ENCODE measurements at places on chromosomes 5 and 9. TPM values are rescaled to one million over a fixed set of nuclear protein-coding genes. Genes with fewer than 3 reads are reported as not detected.

DNA sequence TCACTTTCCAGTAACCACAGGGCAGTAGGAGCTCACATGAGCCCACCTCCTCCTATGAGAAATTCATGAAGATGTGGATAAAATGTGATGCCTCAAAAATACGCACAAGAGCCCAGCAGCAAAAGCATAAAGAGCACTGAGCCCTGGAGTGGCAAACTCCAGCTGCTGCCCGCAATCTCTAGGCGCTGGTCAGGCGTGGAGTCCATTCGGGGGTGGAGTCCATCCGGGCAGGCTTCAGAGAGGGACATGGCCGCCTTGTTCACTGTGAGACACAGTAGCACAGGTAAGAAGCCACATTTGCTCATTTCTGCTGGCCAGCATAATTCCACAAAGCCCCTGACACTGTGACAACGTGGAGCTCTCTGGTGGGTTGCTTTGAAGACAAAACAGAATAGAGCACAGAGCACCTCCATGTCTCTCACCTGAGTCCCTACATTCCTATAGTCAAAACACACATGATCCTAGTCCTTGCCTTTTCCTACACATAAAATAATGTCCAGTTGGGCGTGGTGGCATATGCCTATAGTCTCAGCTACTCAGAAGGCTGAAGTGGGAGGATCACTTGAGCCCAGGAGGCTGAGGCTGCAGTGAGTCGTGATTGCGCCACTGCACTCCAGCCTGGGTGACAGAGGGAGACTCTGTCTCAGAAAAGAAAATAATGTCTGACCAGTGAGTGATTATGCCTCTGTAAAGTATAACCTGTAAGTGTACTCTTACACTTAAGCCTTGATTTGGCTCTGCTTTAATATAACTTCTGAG, 365.2 kb downstream of the GADD45G start:
- no peaks in the 10 kb centered on the region for H3K27me3 ChIP-seq
- H3K4me1 ChIP-seq: no peaks in the 10 kb centered on the region
- no peak overlapping the region for H3K4me3 ChIP-seq
- no peaks in the 10 kb centered on the region for H3K36me3 ChIP-seq
- H3K27ac ChIP-seq: no peak overlapping the region

DNA sequence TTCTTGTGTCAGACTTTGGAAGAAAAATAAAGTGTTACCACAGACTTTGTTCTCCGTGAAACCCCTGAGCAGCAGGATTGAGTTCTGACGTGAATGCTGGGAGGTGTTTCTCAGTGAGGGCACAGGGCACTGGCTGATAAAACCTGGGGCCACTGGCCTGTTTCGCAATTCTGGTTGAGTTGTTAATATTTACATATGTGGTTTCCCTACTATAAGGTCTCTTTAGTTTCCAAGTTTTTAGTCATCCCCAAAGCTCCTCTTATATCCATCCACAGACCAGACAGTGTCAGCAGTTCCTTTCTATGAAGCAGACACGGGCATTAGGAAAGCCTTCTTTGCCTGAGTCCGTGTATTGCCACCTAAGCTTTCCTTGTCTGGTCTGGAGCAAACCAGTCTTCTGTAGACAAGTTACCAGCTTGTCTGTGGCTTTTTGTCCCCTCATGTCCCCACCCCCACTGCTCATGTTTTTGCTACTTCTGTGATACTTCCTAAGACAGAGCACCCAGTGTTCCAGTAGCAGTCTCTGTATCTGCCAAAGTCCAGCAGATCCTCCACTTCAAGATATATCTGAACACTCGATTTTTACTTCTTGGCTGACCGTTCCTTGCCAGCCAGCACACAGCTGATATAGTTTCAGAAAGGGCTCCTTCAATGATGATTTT, 42.0 kb downstream of the ACO1 start:
- no peak for DNase-seq
- no peak overlapping the region for H3K4me3 ChIP-seq
- peaks cover 7% of the 10 kb centered on the region for H3K36me3 ChIP-seq
- H3K27me3 ChIP-seq: no peaks in the 10 kb centered on the region
- no peak overlapping the region for H3K27ac ChIP-seq
- H3K4me1 ChIP-seq: no peaks in the 10 kb centered on the region

DNA sequence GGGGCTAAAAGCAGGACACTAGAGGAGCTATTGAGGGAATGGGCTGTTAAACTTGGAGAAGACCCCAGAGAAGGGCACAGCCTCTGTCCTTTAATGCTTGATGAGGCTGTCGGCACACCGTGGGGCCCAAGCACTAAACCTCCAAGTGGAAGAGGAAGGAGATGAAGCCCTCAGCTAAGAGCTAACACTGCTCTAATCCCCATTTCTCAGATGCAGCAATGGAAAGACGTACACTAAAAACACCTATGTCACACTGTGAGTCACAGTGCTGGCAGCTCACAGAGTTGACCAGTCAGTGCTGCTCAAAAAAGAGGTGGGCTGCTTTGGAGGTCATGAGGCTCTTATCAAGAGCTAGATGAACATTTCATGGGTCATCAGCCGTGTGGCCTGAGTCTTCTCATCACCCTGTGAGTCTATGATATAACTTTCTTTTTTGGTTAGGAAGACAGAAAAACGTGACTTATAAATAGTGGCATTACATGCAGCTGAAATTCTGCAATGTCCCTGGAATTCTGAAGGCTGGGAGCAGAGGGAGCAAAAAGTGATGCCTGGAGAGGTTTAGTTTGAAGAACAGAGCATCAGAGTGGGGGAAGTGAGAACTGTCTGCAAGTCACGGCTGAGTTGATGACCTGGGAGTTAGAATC, 21.5 kb downstream of the TNFSF8 start:
- H3K36me3 ChIP-seq: peaks cover 33% of the 10 kb centered on the region
- H3K27me3 ChIP-seq: no peaks in the 10 kb centered on the region

DNA sequence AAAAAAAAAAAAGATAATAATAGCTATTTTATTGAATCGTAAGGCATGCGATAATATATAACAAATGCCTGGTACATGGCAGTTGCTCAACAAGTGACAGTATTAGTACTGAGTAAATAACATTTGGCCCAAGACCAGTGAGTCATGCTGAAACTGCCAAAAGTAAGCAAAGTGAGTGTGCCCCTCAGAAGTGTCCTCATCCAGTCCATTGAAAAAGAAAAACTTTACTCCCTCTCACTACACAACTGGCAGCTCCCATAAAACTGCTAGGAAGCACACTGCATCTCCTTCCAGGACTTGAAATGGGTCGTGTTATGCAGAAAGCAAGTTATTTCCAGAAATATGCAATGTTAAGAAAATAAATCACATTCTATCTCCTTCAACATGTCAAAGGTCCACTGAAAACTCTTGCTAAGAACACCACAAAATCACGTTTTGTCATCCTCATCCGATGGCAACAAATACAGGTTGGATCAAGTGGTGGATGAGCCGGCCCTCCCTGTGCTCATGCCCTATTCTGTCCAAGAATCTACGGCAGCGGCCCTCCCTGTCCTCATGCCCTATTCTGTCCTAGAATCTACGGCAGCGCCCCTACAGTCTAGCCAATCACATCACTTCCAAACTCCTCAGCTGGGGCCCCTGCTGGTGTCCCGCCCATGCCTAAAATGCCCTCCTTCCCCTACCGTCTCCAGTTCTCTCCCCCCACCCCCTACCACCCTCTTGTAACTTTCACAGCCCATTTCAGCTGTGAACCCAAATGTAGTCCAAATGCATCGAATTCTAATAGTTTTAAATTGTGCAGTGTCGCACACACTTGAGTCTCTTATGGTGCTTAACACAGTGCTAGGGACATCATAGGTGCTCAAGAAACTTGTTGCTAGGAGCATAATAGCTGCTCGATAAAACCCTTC, 12.5 kb downstream of the PTCH1 start:
- no peak overlapping the region for H3K27ac ChIP-seq
- H3K4me1 ChIP-seq: peaks cover 39% of the 10 kb centered on the region
- H3K36me3 ChIP-seq: no peaks in the 10 kb centered on the region
- H3K4me3 ChIP-seq: no peak overlapping the region
- peaks cover 29% of the 10 kb centered on the region for H3K27me3 ChIP-seq

GRCh38 chr9:128999581-129000206, 28.4 kb downstream of the SH3GLB2 start:
- H3K27ac ChIP-seq: no peak overlapping the region
- no peak overlapping the region for H3K4me3 ChIP-seq
- no peaks in the 10 kb centered on the region for H3K4me1 ChIP-seq

GRCh38 chr5:31377274-31377946, 154.5 kb downstream of the DROSHA start:
- H3K27ac ChIP-seq: no peak overlapping the region
- H3K4me1 ChIP-seq: no peaks in the 10 kb centered on the region
- no peak for DNase-seq
- no peaks in the 10 kb centered on the region for H3K36me3 ChIP-seq

GRCh38 chr9:113499153-113499875, 35.8 kb downstream of the RGS3 start:
- H3K36me3 ChIP-seq: no peaks in the 10 kb centered on the region
- H3K4me1 ChIP-seq: peaks cover 11% of the 10 kb centered on the region
- no peak overlapping the region for H3K4me3 ChIP-seq
- H3K27ac ChIP-seq: no peak overlapping the region
- DNase-seq: no peak
- no peaks in the 10 kb centered on the region for H3K27me3 ChIP-seq

DNA sequence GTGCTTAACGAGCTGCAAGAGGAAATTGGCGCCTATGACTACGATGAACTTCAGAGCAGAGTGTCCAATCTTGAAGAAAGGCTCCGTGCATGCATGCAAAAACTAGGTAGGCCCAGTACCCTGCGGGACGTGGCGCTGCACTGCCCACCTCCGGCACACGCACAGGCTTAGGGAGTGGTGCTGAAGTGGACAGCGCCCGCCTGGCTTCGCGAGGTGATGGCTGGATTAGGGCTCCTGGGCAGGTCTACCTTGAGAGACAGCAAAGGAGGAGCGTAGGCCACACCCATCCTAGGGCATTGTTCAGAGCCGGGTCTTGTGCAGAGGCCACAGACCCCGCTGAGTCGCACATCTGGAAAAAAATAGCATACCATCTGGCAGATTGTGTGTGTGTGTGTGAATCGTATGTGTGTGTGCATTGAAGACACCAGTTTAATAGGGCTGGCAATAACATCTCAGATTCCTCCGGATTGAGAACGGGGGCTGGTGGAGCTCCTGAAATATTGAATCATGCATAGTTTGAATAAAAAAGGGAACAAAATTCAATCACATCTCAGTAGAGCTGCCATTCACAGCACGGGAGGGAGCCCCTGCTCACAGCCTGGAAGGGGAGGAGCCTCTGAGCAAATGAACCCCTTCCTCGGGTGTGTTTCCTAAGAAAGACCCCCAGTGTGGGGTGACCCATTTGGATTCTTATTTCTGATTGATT, 11.1 kb downstream of the OLFM1 start:
- no peak overlapping the region for H3K27ac ChIP-seq
- no peak for DNase-seq
- H3K4me1 ChIP-seq: no peaks in the 10 kb centered on the region
- no peaks in the 10 kb centered on the region for H3K27me3 ChIP-seq

- peaks cover 4% of the 10 kb centered on the region for H3K36me3 ChIP-seq
- no peak overlapping the region for H3K27ac ChIP-seq
- no peak overlapping the region for H3K4me3 ChIP-seq
These were observed 46.4 kb downstream of the MCCC2 start for GRCh38 chr5:71633255-71634155.

Gene PCDHGA8
- not detected for total RNA-seq

Gene SLC25A48
- total RNA-seq: not detected

Gene ORM2
- total RNA-seq: 2.2 TPM

Gene ARAP3
- 22.5 TPM for total RNA-seq

All from T-cell (primary cell).